ENCODE measurements at places on chromosomes 1 and 21.

DNA sequence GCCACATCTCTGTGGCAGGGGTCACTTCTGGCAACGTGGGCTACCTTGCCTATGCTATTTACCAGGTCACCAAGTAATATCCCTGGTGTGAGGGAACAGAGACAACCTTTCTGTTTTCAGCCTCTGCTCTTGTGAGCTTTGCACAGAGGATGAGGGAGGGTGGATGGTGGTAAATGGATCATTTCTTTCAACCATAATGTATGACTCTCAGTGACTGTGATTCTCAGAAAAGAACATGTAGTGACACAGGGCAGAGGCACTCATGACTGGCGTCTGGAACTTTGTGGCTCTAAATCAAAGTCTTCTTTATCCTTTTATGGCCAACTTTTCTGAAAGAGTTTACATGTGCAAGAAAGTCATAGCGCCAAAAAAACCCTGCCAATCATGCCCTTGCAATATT is 153.5 kb upstream of the USP24 start:
- DNase-seq: no peak

- DNase-seq: no peak
These were observed 60.4 kb downstream of the IL12RB2 start for GRCh38 chr1:67368046-67368514.

DNA sequence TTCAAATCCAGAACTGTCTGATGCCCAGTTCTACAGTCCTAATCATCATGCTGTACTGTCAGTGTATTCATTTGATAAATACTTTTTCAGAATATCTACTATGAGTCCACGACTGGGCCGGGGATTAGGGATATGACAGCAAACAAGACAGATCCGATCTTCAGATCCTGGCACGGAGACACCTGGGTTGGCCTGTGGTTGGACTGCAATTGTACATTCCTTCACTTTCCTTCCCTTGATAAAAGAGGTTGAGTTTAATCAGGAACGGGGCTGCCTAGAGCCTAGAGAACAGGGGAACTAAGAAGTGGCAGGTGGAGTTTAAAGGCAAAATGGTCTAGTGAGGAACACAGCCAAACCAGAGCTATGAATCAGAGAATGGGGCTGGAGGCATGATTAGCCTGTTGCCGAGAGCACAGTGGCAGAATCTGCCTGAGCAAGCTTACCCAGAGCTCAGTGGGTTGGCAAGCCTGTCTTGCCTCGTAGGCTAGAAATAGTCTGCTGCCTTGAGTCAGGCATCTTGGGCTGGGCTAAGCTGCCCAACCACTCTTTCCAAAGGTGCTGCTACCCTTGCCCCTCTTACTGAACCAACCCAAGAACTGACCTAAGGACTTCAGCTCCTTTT is 38.1 kb upstream of the PTCH2 start:
- DNase-seq: no peak

DNA sequence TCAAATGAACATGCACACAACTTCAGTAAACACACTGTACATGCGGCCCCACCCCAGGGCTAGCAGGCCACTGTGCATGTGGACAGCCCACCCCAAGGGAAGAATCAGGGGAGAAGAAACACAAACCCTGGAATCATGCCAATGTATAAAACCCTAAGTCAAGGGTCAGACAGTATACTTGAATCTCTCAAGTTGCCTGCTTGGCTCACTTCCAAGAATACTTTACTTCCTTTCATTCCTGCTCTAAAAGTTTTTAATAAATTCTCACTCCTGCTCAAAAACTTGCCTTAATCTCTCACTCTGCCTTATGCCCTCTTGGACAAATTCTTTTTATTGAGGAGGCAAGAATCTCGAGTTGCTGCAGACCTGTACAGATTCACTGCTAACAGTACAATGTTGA is 231.2 kb upstream of the CACYBP start:
- no peak for DNase-seq

- DNase-seq: no peak
These were observed 138.3 kb downstream of the PGBD5 start for GRCh38 chr1:230287674-230288315.

GRCh38 chr1:15417059-15417934 is 7.6 kb downstream of the EFHD2 start:
- DNase-seq: no peak

GRCh38 chr21:38958323-38958705 is 152.6 kb downstream of the ETS2 start:
- peak; percentile 84 for DNase-seq

Measured in NCI-H1092 treated with DMSO at 0.1 percent for 48 hours (cell line).